Psoas muscle (tissue), 8 donors: ENCODE measurements at places on chromosomes 6 and 20. TPM values are rescaled to one million over a fixed set of nuclear protein-coding genes. Genes with fewer than 3 reads are reported as not detected.

TTK gene
- not detected for total RNA-seq

DNA sequence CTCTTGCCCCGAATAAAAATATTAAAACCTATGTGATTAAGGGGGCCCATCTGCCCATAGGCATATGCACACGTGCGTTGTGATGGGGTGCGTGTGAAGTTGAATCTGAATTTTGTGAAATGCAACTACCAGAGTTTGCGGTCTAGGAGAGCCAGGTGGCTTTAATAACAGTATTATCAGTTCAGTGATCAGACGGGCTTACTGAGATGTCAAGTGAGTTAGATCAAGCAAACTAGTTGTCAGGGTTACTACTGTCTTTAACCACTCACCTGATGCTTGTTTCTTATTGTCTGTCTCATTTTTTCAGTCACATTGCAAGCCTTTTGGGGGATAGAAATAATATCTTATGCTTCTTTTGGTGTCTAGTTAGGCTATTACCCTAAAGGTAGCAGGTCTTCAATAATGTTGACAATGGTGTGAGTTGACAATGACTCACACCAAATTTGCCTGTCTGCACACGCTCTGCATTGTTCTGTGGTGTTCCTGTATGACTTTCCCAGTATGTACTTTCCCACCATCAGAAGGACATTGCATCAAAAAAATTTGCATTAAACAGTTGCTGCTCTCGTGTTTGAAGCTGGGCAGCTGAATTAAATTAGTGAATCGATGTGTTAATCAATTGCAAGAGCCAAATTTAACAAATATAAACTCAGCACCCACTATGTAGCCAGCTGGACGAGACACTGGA lies 103.1 kb upstream of the NAA20 start:
- no peak for DNase-seq

GRCh38 chr6:134295953-134296553 lies 21.9 kb downstream of the SGK1 start:
- DNase-seq = peak; percentile 25

DNA sequence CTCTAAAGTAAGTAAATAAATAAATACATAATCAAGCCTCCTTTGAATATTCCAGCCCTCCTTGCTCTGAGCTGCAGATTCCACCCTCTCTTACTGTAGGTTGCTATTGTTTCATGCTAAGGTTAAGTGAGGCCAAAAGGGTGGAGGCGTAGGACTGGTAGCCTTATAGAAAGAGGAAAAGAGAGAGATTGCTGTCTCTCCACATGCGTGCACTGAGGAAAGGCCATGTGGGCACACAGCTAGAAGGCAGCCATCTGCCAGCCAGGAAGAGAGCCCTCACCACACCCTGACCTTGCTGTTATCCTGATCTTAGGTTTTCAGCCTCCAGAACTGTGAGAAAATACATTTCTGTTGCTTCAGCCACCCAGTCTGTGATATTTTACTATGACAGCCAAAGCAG lies 87.4 kb upstream of the SHLD1 start:
- DNase-seq = no peak

DSP gene
- 0.25 TPM for total RNA-seq

DNA sequence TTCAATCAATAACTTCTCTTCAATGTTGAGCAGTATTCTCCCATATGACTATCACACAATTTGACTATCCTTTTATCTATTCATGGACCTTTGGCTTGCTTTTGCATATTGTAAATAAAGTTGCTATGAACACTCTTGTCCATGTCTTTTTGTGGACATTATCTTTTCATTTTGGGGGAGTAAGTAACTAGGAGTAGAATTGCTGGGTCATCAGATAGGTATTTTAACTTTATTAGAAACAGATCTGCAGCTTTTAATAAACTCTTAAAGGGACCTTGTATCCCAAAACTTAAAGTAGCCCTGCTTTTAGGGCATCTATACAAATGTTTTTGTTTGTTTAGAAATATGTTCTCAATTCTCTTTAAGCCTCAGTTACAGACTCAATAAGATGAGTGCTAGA lies 614.2 kb upstream of the CITED2 start:
- no peak for DNase-seq

- no peak for DNase-seq
Observed at GRCh38 chr6:12351672-12352071, 61.5 kb downstream of the EDN1 start.

GRCh38 chr6:41083072-41083471 lies 10.3 kb downstream of the NFYA start:
- DNase-seq = no peak

RTF2 gene
- 93.0 TPM for total RNA-seq

- DNase-seq = no peak
Observed at GRCh38 chr6:33758815-33759216, 12.1 kb upstream of the IP6K3 start.

DNA sequence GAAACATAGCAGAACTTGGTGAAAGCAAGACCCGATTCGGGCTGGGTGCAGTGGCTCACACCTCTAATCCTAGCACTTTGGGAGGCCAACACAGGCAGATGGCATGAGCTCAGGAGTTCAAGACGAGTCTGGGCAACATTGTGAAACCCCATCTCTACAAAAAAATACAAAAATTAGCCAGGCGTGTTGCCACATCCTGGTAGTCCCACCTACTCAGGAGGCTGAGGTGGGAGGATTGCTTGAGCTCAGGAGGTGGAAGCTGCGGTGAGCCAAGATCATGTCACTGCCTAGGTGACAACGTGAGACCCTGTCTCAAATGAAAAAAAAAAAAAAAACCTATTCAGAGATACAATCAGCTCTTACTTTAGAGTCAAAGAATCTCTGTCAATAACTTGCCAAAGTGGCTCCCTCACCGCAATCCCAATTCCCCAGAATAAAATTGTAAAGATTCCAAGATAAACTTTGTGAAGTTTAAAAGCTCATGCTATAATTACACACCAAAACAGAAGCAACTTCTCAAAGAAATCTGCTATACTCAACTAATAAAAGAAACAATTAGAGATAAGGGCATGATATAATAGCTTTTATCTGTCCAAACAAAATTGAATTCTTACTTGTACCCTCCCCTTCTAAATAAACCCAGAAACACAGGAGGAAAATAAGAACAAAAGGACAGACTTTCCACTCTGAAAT lies 33.6 kb downstream of the CDK19 start:
- no peak for DNase-seq

DNA sequence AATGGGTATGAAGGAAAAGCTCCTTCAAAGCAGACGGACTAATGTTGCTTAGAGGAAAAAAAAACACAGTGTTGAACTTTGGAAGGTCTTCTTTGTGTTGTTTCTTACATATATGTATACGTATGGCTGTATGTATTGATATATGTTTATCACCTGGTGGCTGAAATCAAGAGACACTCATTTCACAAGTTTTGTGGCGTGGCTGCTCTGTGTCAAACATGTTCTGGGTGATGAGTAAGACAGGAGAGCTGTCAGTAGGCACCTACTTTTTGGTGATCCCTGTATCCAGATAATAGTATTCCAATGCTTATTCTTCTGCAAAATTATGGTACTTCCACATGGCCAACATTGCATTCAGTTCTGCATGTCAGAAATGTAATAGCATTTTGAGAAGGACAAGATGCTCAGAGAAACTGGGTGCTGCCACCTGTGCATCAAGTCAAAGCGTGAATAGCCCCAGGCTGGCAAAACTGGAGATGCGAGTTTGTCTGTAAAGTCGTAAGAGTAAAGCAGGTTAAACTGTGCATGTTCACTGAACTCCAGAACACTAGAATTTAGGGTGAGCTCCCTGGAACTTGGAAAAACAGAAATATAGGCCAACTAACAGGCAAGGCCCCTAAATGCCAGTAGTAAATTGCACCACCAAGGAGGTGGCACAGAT lies 67.9 kb downstream of the ARMC2 start:
- DNase-seq = no peak

GRCh38 chr6:30067460-30068139 lies 602 bp downstream of the PPP1R11 start:
- DNase-seq = no peak

ADAM33 gene
- total RNA-seq = 8.9 TPM

SIGLEC1 gene
- total RNA-seq = 4.0 TPM

- DNase-seq = no peak
Observed at GRCh38 chr6:106750946-106751345, 121.6 kb downstream of the QRSL1 start.

DNA sequence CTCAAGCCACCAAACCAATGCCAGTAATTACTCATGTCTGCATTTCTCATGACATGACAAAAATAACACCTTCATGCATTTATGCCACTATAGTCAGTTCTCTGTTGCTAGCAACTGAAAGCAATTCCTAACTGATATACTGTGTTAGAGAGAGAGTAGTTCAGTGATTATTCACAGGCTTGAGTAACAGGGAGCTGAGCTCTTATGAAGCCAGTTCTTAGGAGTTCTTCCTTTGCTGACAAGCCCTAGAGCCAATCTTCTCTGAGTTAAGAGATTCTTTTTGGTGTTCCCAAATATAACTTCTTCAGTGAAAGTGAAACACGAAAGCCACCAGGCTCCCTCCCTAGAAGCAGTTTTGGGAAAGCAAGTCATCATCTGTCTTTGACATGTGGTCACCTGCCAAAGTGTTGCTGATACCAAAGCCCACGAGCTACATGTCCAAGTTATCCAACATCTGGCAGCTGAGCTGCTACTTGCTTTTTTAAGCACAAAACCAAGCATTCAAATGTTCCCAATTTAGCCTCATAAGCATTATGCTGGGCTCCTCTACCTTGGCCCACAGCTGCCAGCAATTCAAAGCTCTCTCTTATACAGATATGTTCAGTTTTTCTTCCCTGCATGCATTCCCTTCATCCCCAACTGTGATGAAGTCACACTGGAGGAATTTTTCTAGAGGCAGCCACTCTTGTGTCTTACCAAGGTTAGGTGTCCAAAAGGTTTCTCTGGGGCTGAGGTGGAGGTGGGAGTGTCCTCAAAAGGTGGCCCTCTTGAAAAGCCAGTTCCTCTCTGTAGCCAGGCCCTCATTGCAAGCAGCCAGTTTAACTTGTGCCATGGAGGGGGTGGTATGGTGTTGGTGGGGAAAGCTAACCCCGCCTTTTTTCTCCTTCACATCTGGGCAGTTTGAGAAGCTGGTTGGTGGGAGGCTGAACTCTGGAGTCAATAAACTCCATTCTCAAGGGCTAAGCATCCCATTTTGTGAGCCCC lies 92.7 kb upstream of the ARMC2 start:
- no peak for DNase-seq

GRCh38 chr6:53894091-53894490 lies 99.3 kb downstream of the LRRC1 start:
- no peak for DNase-seq

- DNase-seq = no peak
Observed at GRCh38 chr6:85033547-85033946, 269.1 kb upstream of the TBX18 start.

KIFC1 gene
- total RNA-seq = not detected

- no peak for DNase-seq
Observed at GRCh38 chr6:12289365-12289919, 719 bp upstream of the EDN1 start.

- no peak for DNase-seq
Observed at GRCh38 chr20:35888657-35889056, 65.6 kb downstream of the SCAND1 start.

DNA sequence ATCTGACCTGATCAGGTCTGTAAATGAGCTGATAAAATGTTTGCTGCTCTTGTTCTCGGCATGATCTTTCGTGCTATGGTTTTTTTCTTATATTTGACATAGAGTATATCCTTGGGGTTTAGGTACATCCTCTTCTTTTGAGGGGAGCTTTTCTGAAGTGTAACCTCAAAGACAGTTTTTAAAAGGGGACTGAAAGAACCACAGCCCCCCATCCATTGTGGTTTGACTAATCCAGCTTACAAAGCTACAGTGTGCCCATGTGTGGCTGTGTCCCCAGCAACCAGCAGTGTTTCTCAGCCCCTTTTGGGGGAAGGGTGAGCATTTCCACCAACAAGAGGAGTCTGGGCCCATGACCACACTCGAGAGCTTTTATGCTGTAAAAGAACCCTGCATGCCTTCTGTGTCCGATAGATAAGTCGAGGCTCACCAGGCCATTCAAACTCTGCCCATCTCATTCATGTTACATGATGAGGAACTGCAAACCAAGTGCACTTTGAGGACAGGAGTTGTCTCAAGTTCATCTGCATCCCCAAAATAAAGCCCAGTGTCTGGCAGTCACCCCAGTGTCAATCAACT lies 266.0 kb downstream of the SLC24A3 start:
- DNase-seq = no peak

DNA sequence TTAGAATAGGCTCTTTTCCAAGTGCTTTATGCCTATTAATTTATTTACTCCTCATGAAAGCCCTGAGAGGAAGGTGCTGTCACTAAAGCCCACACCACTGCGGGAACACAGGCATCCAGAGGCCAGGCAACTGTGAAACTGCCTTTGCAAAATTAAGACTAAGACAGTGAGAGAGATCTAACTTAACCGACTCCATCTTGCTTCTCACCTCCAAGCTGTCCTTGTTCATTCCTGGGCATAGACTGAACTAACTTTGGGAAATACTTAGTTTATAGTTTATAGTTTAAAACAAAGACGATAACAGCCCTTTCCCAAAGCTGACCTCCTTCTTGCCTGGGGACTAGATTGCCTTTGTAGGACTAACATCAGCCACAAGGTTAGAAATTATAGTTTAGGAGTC lies 80.1 kb downstream of the RSPH3 start:
- no peak for DNase-seq

- DNase-seq = no peak
Observed at GRCh38 chr20:57882451-57883161, 172.8 kb upstream of the PMEPA1 start.

GRCh38 chr6:79610306-79611009 lies 20.7 kb upstream of the SH3BGRL2 start:
- no peak for DNase-seq

- DNase-seq = no peak
Observed at GRCh38 chr6:142297996-142298753, 3.6 kb upstream of the ADGRG6 start.

DNA sequence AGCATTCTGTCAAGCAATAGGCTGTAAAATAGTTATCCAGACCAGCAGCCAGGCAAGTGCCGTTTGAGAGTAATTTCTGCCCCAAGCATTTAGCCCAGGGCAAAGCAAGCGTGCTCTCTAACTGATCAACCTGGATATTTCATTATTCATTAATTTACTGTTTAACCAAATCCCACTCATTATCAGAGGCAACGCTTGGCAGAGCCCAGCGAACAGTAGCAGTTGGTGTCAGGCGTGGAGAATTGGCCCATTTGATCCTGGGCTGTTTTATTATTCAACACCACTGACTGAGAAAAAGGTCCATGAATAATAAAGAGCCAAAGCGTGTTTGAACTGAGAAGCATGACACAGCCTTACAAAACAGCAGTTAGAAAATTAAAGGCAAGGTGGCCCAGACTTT lies 35.3 kb downstream of the TFAP2B start:
- DNase-seq = no peak

- DNase-seq = no peak
Observed at GRCh38 chr6:99887066-99887465, 107.0 kb downstream of the MCHR2 start.

DNA sequence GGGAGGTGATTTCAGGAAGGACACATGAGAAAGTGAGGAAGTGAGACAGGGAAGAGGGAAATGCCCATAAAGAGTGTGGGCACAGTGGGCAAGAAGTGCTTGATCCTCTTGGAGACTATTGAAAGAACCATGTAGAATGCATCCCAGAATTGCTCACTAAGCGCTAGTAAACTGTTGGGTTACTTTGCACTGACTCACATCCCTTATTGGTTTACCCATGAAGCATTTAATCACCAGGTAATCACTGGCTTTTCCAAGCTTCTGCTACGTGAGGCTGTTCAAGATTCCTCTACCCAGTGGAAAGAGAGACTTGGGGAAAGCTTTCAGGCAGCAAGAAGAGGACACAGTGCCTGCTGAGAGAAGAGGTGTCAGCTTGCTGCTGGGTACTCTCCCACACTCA lies 410.0 kb upstream of the JAG1 start:
- no peak for DNase-seq
